Ovary (tissue), 10 donors: ENCODE measurements at places on chromosomes 1 and 21. TPM values are rescaled to one million over a fixed set of nuclear protein-coding genes. Genes with fewer than 3 reads are reported as not detected.

CD48 gene
- total RNA-seq = 4.4 TPM

PDPN gene
- 45.4 TPM for total RNA-seq

FLG2 gene
- not detected for total RNA-seq

DNASE2B gene
- 1.6 TPM for total RNA-seq

OSCP1 gene
- total RNA-seq = 9.1 TPM

UHMK1 gene
- 36.8 TPM for total RNA-seq

DTL gene
- 0.13 TPM for total RNA-seq

PODN gene
- total RNA-seq = 228 TPM

ZNF697 gene
- total RNA-seq = 6.7 TPM

PTCH2 gene
- total RNA-seq = 10.9 TPM

CELA2B gene
- not detected for total RNA-seq

PERM1 gene
- not detected for total RNA-seq

PTBP2 gene
- total RNA-seq = 28.0 TPM

TMEM61 gene
- total RNA-seq = 0.26 TPM

GPR37L1 gene
- 0.13 TPM for total RNA-seq

CD55 gene
- 48.5 TPM for total RNA-seq

ACTL8 gene
- total RNA-seq = not detected

ZNF326 gene
- 24.7 TPM for total RNA-seq

PRAMEF2 gene
- total RNA-seq = not detected

SSX2IP gene
- total RNA-seq = 6.2 TPM

ZNF670 gene
- 4.1 TPM for total RNA-seq

MNDA gene
- total RNA-seq = 2.8 TPM

CFHR5 gene
- not detected for total RNA-seq

TNFRSF9 gene
- total RNA-seq = not detected

C1orf94 gene
- total RNA-seq = not detected

RXFP4 gene
- not detected for total RNA-seq

PACC1 gene
- total RNA-seq = 4.2 TPM

RNF186 gene
- not detected for total RNA-seq

LCE3A gene
- not detected for total RNA-seq

TCHH gene
- not detected for total RNA-seq

NGF gene
- 14.1 TPM for total RNA-seq

LRRN2 gene
- total RNA-seq = 0.23 TPM

BRDT gene
- not detected for total RNA-seq

NFIA gene
- 90.8 TPM for total RNA-seq

SPRR2G gene
- total RNA-seq = not detected
